ENCODE measurements at places on chromosomes 13 and 19. TPM values are rescaled to one million over a fixed set of nuclear protein-coding genes. Genes with fewer than 3 reads are reported as not detected.

Gene NBEA
- 32.8 TPM for total RNA-seq

Gene DNAJC3
- 21.7 TPM for total RNA-seq

Gene ZNF888
- total RNA-seq, result 15.3 TPM

Gene ADGRE2
- total RNA-seq, result 0.45 TPM

Gene BRSK1
- total RNA-seq, result 46.0 TPM

Gene FUT3
- 0.49 TPM for total RNA-seq

Gene APOC4
- not detected for total RNA-seq

Gene FOXO1
- 31.7 TPM for total RNA-seq

Gene DUS3L
- total RNA-seq, result 61.1 TPM

Gene SLC1A6
- total RNA-seq, result 1.1 TPM

Gene MEIOSIN
- not detected for total RNA-seq

Gene HAUS8
- total RNA-seq, result 11.9 TPM

DNA sequence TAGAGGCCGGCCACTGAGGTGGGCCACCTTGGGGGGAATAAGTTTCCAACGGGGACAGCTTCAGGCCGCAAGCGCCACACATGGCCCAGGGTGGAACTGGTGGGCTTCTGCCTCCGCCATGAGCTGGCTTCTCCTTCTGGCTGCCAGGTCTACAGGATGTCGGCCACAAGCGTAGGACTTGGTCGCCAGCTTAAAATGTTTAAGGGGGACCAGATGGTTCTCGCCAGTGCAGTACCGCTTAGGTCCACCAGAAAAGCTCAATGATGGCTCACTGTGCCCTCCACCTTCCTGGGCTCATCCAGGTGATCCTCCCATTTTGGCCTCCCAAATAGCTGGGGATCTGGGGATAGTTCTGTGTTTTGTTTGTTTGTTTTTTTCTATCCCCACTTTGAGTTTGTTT is 38.7 kb upstream of the ZNF254 start:
- no peak for DNase-seq

DNA sequence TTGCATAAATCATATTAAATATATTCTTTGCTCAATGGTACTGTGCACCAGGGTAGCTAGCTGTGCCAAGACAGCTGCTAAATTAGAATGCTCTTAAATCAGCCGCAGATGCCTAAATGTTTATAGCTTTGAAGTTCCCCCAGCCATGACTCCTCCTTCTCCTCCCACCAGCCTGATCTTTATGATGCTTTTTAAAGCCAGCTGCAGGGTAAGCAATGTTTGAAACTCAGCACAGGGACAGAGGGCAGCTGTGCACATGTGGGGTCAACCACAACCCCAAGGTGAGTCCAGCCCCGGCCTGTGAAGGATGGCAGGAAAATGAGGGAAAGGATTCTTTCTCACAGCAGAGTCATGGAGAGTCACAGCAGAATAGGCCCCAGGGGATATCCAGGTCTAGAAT is 635.7 kb downstream of the UQCRFS1 start:
- DNase-seq, result no peak

GRCh38 chr19:18208098-18208951 is 4.5 kb upstream of the RAB3A start:
- DNase-seq, result no peak

DNA sequence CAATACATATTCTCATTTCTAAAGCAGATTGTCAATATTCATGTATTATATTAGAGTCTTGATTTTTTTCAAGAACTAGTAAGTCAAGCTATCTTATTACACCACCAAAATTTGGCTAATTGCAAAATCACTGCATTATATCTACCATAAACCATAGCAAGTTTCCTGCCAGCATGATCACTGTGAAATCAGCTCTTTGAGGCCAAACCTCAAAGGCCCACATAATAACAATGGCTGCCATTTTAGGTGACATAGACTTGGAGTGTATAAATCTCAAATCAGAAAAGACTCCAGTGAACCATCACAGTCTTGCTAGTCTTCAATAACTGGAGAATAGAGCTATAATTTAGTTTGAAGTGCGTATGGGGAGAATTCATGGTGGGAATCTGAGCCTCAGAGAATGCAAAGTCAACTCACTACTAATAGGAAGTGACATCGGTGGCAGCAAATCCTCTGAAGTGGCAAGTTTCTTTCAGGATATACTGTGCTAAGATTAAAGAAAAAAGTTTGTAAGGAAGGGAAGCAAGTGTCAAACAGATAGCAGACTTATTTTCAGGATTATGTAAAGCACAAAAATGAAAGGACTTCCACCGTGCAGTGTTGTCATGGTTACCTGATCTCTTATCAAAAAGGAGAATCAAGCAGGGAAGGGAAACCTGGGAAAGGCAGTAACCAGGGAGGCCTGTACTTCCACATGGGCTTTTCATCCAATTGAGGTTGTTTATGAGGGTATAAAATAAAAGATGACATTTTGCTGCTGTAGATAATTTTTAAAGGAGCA is 117.4 kb upstream of the FNDC3A start:
- DNase-seq, result no peak

- DNase-seq, result no peak
Observed at GRCh38 chr19:15863272-15863671, 34.6 kb downstream of the CYP4F2 start.

GRCh38 chr19:49415102-49415809 is 8.0 kb downstream of the PTH2 start:
- no peak for DNase-seq

DNA sequence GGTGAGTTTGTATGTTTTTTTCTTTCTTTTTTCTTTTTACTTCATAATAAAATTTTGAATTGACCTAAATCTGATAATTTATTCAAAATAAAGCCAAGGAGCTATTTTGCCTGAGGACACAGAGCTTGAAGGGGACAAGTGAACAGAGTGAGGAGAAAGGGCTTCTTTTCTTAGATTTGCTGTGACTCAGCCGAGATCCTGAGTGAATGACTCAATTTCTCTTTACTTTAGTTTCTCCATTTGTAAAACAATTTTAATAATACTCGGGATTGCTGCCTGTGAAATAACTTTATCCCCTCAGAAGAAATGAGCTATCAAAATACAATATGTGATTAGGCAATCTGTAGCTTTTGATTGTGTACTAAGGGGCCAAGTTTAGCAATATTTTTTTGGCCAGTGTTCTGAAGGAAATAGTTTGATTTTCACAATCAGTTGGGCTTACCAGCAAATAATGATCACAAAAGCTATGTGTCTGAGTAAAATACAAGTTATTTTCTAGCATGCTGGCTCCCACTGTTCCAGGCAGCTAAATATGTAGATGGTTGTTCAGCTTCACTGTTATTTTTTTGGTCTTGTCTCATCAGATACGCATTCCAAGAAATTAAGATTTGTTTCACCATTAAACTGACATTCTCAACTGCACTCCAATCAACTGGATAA is 437.5 kb downstream of the FGF9 start:
- no peak for DNase-seq

DNA sequence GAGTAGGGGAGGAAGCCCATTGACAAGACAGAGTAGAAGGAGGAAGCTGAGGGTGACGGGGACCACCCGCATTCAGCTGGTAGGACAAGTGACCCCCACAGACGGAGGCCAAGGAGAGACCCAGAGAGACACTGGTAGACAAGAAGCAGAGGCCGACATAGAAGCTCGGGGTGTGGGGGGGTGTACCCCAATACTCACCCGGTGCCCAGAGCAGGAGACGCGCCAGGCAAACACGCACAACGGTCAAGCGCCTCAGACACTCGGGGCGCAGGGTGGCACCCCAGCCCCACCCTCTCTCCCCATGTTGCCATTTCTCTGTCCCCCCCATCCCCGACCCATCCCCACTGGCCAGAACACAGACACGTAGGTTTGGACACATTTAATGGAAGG is 23.5 kb downstream of the SHANK1 start:
- DNase-seq, result no peak

GRCh38 chr13:25064396-25064795 is 31.5 kb upstream of the PABPC3 start:
- DNase-seq, result no peak

DNA sequence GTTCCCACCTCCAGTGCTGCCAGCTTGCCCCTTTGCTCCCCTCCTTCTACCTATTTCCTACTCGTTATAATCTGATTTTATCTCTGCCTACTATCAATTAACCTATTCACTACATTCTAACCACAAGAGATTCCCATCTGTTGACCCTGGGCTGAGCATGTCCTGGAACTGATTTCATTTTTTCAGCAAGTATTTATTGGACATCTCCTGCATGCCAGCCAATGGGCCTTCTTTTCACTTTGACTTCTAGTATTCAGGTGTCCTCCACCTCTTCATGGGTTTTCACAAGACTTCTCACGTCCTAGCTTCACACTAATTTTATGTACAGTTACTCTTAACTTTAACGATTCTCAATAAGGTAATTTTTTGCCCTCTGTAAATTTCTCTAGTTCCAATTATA is 282.7 kb upstream of the KLHL1 start:
- no peak for DNase-seq

DNA sequence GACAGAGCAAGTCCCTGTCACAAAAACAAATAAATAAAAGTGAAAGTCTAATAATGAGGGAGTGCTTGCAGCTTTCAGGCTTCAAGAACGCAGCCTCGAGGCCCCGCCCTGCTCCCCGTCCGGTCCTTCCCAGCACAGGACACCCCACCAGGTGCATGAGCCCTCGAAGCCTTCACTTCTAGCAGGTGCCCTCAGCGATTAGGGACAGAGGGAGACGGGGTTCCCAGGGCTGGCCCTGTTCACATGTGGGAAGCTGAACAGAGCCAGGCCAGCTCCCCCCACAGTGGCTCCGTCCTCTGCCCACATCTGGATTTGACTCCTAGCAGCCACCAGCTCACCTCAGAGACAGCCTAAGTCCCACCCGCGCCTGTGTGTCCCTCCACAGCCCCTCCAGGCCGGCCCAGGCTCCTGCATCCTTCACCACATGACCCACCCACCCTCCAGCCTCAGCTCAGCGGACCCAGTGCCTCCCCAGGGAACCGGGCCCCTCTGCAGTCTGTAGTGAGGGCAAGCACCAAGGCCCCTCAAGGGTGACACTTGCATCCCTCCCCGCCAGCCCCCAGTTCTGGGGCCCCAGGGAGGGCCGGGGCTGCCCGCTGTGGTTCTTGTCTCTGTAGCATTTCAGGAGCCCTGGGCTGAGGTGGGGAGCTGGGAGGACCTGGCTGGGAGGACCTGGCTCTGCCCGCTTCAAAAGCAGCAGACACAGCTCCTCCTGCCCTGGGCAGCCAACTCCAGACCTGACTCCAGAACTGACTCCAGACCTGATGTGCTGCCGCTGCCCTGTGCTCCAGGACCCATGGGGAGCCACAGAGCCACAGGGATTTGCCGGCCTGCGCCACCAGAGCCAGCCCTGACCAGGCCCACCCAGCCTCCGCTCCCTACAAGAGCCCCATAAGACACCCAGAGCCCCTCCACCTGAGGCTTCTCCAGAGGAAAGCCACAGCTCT is 27.2 kb downstream of the GPX4 start:
- no peak for DNase-seq

GRCh38 chr19:11450570-11451326 is 15.3 kb downstream of the PRKCSH start:
- no peak for DNase-seq

DNA sequence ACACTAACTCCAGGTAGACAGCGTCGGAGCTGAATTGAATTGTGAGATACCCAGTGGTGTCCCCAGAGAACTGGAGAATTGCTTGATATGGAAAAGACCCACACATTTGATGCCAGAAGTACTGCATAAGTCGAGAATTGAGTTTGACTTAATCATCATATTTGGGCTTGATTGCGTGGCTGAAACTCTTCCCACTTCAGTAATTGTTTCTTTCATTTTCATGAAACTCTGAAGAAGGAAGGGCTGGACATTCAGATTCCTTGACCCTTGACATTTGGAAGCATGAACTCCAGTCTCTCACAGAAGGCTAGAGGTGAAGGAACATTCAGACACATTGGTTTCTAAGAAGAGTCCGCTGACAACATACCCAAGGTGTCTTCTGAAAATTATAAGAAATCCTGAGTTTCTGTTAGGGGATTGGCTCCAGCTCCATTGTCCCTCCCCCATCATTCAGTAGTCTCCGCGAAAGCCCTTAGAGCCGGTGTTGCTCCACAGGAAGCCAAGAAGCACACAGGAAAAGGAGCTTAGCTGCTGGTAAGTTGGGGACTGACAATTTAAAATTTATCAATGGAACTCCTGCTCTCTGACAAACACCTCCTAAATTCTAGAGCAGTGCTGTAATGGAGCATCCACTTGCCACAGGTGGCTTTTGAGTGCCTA is at the start of gene FPR2:
Gene FPR2 (plus strand): TSS at position 484 of the 660 bp plus-strand sequence. CDS start 7,479 bp downstream, outside the sequence.
- DNase-seq, result no peak

- no peak for DNase-seq
Observed at GRCh38 chr19:39190768-39191167, 6.0 kb upstream of the NCCRP1 start.

DNA sequence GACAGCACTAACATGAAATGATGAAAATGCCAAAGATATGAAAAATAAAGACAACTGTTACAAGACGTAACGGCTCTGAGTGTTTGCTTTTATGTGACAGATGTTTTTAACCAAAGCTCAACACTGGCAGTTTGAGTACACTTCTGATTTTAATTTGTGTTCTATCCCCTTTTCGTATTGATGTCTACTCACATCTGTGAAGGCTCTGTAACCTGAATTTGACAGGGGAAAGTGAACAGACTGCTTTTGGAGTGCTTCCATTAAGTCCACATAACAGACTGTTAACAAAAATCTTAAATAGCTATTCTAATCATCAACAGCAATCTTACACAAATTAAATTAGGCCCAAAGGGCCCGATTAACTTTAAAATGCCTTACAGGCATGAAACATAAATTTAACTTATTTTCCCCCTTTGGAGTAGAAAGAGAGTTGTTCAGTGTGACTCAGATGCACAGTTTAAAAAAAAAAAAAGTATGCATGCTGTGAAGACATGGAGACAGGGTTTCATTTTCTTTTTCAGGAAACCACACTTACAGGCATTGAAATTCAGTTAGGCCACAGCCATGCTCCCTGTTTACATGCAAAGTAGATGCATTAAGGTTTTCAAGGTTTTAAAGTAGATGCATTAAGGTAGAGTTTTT is 16.3 kb upstream of the RNASEH2B start:
- DNase-seq, result no peak

GRCh38 chr13:104111031-104111430 is 1044.8 kb upstream of the SLC10A2 start:
- DNase-seq, result no peak

- peak; percentile 82 for DNase-seq
Observed at GRCh38 chr19:45523642-45524256, 16.5 kb downstream of the VASP start.

DNA sequence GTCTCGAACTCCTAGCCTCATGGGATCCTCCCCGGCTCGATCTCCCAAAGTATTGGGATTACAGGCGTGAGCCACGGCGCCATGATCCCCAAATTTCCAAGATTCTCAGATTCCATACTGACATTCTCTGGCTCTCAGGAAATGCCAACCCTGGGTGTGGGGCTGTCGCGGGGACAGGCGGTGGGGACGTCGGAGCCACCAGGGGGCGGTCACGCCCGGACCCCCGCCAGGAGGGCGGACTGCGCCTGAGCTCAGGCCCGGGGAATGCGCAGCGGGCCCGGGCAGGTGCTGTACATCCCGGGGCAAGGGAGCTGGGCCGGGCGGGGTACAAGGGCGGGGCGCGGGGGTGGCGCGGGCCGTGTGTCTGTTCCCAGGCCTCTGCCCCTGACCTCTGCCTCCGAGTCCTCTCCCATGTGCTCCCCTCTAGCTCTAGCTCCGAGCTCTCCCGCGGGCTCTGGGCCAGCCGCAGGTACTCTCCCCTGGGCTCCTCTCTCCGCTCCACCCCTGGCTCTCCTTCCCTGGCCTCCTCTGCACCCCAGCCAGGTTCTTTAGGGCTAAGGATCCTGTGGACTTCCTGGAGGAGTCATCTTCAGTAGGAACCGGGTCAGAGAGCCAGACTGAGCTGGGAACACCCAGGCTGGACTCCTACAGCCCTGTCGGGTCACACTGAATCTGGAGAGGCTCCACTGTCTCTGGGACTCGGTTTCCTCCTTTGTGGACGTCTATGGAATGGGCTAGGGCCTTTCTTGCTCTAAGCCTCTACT is 2.4 kb downstream of the PPP1R13L start:
- DNase-seq, result peak; percentile 75

Data from mesothelial cell of epicardium (in vitro differentiated cells).